ENCODE measurements at places on chromosomes 7 and 10.

GRCh38 chr7:78194611-78195010 is 396.0 kb downstream of the PHTF2 start:
- no peak for DNase-seq

DNA sequence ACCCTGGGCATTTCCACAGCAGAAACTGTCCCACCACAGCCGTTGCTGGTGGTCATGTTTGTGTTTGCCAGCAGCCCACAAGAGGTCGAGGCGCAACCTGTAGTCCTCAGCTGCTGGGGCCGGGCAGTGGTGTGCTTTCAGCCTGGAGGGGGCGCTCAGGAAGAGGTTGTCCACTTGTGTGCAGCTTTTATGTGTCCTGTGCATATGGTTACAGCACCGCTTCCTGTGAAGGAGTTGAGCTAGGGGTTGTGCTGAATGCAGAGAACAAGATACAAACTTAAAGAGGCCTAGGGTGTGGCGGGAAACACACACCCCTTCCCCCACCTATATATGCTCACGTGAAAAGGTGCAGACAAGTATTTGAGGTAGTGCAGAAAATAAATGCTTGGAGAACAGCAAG is 29.5 kb upstream of the PFKFB3 start:
- peak; percentile 17 for DNase-seq

- peak; percentile 42 for DNase-seq
Measured at GRCh38 chr7:140673063-140673773, 473 bp downstream of the ADCK2 start.

DNA sequence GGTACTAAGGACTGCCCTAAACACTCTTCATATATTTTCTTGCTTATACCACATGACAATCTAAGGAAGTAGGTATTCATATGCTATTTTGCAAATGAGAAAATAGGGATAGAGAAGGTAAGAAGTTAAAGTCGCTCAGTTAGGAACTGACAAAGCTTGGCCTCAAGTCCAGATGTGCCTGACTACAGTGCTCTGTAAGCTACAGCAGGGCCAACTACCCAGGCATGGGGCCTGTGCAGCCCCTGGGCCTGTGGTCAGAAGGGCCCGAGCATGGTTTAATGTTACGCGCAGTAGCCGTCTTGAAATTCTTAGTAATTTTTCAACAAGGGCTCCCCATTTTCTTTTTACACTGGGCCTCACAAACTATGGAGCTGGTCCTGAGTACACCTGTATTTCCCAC is 146.2 kb downstream of the GLI3 start:
- DNase-seq: no peak

- no peak for DNase-seq
Measured at GRCh38 chr10:132828681-132829080, 42.7 kb upstream of the NKX6-2 start.

DNA sequence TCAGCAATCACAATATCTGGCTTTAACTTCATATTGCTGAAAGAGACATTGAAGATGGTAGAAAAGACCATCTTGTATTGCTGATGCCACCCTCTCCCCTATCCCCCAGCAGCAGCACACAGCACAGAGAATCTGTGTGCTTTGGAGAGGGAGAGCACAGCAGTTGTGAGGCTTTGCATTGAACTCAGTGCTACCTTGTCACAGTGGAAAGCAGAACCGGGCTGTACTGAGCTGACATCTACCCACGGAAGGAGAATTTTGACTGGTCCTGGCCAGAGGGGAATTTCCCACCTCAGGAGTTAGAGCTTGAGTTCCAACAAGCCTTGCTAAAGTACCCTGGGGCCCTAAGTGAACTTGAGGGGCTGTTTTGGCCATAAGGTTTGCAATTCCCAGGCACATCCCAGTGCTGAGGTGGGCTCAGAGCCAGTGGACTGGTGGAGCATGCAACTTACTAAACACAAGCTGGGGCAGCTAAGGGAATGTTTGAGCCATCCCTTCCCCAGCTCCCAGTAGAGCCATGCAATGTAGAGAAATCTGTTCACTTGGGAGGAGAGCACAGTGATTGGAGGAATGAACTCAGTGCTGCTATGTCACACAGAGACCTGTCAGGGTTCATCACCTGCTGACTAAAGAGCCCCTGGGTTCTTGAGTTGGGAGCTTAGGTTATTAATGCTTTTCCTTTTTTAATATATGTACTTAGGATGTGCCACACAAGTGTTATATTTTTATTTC is 62.1 kb downstream of the OR13A1 start:
- no peak for DNase-seq

DNA sequence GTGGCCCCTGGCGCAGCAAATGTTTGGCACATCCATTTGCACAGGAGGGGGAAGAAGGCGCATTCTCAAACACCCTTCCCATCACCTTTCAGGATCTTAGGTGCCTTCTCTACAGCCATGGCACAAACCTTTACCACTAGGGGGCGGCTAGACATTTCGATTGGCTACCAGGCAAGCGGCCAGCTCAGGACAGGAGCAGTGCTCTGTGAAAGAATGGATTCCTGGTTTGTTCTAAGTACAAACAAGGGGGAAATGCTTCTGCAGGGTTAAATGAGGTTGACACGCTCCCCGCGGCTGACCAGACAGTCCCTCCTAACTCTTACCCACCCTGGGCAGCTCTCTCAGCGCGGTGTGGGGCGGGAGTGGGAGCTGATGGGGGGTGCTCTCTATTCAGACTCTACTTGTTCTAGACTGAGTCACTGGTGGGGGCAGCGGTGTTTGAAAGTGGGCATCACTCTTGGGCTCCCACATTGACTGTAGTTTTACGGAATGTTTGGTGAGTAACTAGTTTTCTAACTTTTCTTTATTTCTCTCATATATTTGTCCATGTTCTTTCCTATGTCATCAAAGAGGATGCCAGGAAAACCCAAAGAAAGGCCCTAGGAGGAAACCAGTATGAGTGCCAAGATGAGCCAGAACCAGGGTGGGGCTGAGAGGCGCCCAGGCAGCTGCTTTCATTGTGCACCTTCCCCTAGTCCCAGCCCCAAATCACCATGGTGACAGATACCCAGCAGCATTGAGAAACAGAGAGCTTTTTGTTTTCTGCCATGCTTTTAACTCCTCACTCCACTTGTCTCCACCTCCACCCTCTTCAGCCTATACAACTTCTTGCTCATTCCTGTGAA is 61.4 kb upstream of the GPR158 start:
- peak; percentile 9 for DNase-seq

DNA sequence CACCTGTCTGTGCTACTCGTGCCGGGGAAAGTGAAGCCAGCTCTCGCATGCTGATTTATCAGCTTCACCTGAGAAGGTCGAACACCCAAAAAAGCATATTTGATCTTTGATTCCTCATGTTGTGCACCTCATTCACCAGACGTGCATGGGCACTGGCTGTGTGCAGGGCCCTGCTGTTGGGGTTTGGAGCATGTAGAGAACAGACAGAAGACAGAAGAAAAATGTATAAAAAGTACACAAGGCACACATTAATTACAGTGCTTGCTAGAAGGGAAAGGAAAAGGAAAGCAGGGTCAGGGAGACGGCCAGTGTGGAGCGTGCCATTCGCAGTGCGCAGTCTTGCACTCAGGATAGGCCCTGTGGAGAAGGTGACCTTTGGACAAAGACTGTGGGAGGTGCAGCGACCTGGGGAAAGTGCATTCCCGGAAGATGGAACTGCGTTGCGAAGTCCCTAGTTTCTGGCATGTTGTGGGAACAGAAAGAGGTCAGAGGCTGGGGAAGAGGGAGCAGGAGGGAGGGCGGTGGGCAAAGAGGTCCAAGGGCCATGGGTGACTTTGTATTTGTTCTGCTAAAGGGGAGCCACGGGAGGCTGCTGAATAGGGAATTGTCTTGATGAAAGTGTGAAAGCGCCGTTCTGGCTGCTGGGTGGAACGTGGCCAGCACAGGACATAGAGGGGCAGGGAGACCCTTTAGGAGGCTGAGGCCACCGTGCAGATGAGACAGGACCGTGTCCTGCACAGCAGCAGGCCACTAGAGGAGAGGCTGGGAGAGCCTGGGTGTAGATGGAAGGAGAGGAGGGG is 232.8 kb downstream of the GLRX3 start:
- DNase-seq: no peak

GRCh38 chr7:30504301-30505173 is at the start of gene GGCT:
Gene GGCT (minus strand): TSS chr7:30504829. CDS start chr7:30504709, 120 bp downstream.
- DNase-seq: peak; percentile 94

- DNase-seq: no peak
Measured at GRCh38 chr10:111298031-111298430, 221.2 kb downstream of the ADRA2A start.

DNA sequence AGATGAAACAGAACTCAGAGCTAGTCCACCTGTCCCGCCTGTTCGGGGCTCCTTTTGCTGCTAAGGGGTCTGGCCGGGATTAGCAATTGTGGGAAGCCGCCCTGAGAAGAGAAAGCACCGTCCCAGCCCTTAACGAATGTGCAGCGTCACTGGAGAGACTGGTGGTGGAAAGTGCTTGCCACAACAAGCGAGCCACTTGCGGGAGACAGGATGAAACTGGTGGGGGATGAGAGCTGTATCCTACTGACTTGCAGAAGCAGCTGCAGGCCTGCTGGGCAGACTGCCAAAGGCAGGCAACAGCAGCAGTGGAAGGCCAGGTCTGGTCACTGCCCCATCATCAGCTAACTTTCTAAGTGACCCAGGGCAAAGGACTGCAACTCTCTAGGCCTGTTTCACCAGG is 95.4 kb downstream of the FAM53B start:
- peak; percentile 32 for DNase-seq

GRCh38 chr7:1558181-1558811 is 2.3 kb upstream of the TMEM184A start:
- DNase-seq: no peak

DNA sequence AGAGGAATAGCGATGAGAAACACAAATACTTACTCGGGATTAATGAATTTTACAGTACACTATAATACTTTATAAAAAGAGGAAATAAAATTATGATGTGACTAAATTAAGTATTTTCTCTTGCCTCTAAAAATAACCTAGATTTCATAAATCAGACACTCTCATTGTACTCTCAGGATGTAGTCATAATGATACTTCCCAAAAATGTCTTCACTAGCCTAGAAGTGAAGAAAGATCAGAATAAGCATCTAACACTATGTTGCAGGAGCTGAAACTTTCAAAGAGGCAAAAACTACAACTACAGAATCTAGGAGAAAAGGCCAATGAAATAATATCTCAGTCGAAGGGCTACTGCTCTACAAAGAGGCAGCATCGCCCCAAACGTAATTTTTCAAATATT is 49.4 kb downstream of the DNAJC1 start:
- no peak for DNase-seq

DNA sequence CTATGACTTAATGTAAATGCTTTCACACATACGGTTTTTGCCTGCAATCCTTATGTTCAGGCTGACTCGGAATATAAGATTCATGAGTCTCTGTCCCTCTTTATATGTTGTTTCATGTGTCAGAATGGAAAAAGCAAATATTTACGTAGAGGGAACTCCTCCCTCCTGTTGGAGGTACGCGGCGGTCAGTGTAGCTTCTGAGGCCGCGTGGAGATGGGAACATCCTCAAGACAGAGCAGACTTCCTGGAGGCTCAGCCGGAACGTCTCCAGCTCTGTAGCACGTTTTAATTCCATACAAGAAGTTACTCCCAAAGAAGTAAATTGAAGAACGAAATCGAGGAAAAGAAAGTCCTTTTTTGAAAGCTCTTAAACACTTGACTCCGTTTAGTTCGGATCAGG is 248.3 kb downstream of the EBF3 start:
- DNase-seq: no peak

DNA sequence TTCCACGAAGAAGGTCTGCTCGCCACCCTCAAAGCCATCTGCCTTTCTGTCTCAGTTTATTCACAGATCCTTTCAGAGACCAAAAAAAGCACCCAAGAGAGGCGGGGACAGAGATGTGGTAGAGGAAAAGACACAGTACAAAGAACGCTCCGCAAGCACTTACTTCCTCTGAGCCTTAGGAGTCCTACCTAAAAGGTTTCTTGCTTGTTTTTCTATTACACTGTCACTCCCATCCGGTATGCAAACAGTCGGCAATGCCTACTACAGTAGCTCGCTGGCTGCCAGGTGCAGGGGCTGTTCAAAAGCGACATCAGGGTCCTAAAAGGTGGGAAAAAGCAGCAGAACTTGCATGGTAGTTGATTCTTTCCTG is 816 bp downstream of the TECPR1 start:
- peak; percentile 4 for DNase-seq

- no peak for DNase-seq
Measured at GRCh38 chr7:36165059-36165458, 12.0 kb downstream of the EEPD1 start.
